ENCODE measurements at places on chromosomes 1 and 21. TPM values are rescaled to one million over a fixed set of nuclear protein-coding genes. Genes with fewer than 3 reads are reported as not detected.

RPTN gene
- polyA plus RNA-seq = not detected

LYPD8 gene
- not detected for polyA plus RNA-seq

EFCAB7 gene
- 3.2 TPM for polyA plus RNA-seq

EDN2 gene
- polyA plus RNA-seq = 2.6 TPM

COL6A2 gene
- polyA plus RNA-seq = 221 TPM

OR6N1 gene
- polyA plus RNA-seq = not detected

KRTAP7-1 gene
- not detected for polyA plus RNA-seq

ITPKB gene
- polyA plus RNA-seq = 11.9 TPM

OPRD1 gene
- polyA plus RNA-seq = under 0.01 TPM
